Cortex of kidney (tissue), 1 donor: ENCODE measurements at places on chromosomes 5 and 9.

GRCh38 chr9:21153336-21154017 is 11.8 kb upstream of the IFNW1 start:
- no peak for DNase-seq

GRCh38 chr9:94144394-94144793 is 60.1 kb downstream of the PTPDC1 start:
- no peak for DNase-seq

DNA sequence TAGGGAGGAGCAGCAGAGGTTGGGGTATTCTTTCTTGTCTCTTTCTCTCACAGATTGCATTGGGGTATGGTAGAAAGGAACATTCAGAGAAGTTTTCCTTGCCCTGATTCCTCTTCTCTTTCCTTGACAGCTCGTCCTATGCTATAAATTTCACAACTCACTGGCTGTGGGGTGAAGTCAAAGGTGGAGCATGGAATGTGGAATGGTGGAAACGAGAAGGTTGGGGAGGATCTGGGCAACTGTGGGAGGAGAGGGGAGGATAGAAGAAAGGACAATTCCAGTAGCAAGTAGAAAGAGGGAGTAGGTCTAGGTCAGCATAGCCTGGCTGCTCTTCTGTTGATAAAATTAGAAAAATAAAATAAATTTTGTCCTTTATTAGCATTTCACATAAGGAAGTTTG is 39.0 kb upstream of the POC5 start:
- DNase-seq, result no peak

GRCh38 chr9:107046692-107047091 is 183.7 kb downstream of the ZNF462 start:
- no peak for DNase-seq

DNA sequence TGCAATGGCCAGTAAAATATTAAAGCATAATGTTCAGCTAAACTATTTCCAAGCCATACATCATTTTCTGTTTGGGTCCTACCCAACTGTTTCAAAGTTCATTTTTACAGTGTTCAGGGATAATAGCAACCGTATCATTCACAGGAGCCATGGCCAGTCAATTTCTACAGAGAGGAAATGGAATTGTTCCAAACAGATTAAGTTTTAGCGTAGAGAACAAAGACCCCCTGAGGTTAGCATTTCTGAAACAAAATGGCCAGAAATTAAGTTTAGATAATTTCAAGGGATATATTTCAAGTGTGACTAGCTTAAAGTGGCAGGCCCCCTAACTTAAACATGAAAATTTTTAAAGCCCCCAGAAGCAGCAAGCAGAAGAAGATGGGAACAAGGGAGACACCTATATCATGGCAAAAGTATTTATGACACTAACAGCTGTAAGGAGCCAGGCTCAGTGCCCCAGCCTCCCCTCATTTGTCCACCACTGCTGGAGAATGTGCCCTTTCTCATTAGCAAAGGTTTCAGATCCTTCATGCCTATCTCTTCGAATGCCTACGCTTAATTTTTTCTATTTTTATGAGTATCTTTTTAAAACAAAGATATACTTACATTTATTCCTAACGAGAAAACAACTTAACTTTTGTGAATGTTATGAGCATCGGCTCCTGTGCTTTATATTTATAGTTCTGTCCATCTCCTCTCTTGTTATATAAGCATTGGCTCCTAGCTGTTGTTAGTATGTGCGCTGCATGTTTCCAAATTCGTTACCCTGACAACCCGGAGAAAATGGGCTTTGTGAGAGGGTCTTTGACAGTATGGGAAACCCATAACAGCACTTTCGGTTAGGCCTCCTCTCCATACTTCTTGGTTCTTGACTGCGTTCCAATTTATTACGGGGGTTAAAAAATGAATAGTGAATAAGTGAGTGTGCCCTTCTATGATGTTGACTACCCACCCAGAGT is 116.3 kb downstream of the MED27 start:
- DNase-seq, result no peak

DNA sequence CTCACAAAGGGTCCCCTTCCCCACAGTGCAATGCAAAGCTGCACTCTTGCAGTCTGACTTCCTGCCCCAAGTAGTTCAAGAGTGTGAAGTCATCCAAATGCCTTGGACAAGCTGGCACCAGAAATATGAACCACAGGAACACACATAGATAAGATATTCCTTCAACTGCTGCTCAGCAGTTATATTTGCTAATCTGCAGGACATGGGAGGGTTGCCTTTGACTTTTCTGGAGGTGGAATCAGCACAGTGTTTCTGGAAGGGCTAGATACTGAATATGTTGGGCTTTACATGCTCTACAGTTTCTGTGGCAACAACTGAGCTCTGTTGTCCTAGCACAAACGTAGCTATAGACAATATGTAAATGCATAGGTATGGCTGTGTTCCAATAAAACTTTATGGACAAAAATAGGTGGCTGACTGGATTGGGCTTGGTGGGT is 96.7 kb upstream of the PCA3 start:
- DNase-seq, result no peak

GRCh38 chr9:73149371-73150067 is 2.1 kb upstream of the ANXA1 start:
- no peak for DNase-seq

- no peak for DNase-seq
Measured at GRCh38 chr5:160843240-160843639, 8.8 kb downstream of the ATP10B start.

GRCh38 chr9:38180656-38181055 is 111.6 kb upstream of the SHB start:
- no peak for DNase-seq

DNA sequence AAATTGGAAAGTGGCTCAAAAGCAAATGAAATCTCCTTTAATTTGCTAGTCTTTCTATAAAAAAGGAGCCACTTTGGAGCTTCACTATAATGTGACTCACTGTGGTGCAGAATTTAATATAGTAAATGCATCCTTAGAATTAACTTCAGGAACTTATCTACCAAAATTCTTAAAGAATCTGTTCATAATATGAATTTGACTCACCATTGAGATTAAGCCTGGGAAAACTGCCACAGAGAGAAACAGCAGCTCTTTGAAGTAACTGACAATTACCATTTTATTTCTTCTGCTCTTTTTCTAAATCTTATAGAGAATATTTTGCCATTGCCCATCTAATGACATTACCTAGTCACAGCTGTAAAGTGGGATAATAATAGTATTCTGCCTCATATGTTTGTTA is 211.9 kb upstream of the CDH6 start:
- DNase-seq, result no peak

DNA sequence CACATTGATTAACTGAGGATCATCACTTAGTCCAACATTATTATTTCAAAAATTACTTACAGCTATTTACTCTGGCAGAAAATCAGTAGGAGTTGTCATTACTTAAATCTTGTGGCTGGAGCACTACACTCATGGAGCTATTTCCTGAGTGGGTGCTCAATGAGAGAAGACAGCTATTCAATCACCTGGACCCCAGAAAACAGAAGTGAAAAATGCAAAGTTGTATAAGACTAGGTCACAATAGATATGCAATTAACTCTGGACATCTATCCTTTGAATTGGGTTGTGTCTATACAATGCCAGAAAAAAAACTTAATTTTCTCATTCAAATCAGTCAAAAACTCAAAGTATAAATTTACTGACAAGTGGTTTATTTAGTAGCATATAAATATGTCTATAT is 340.9 kb downstream of the EFNA5 start:
- DNase-seq, result no peak

GRCh38 chr5:91910655-91911054 is 527.5 kb upstream of the ARRDC3 start:
- DNase-seq, result no peak

GRCh38 chr9:129075996-129076639 is 4.8 kb upstream of the DOLPP1 start:
- no peak for DNase-seq
